AG08395 (cell line): ENCODE measurements at places on chromosomes 12 and 14.

GRCh38 chr14:100422556-100423316 lies 99.6 kb downstream of the SLC25A47 start:
- DNase-seq: peak; percentile 51

DNA sequence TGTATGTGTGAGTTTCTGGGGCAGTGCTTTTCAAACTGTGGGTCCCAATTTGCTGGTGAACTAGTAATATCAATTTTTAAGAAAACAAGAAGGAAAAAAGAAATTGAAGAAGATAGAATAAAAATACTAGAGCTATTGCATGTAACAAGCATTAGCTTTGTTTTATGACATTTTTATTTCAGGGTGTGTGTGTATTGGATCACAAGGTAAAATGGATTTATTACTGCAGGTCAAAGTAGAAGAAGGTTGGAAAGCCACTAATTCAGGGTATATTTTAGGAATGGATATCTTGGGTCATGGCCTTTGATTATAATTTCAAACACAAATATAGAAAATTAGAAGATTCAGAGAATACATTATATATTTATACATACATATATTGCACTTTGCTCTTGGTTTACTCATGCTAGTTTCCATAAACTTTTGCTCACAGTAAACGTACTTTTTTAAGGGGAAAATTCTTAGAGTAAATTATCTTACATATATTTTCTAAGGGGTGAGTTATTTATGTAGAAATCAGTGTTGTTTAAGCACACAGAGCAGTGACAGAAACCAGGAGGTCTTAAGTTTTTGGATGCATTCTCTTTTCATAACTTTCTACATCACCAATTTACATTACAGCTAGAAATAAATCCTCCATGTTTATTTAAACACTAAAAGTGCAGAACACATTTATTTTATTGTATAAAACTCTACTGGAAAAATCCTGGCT lies 34.5 kb upstream of the PPM1A start:
- DNase-seq: no peak

- DNase-seq: no peak
These were observed 5.0 kb downstream of the CREBL2 start for GRCh38 chr12:12616512-12617310.

DNA sequence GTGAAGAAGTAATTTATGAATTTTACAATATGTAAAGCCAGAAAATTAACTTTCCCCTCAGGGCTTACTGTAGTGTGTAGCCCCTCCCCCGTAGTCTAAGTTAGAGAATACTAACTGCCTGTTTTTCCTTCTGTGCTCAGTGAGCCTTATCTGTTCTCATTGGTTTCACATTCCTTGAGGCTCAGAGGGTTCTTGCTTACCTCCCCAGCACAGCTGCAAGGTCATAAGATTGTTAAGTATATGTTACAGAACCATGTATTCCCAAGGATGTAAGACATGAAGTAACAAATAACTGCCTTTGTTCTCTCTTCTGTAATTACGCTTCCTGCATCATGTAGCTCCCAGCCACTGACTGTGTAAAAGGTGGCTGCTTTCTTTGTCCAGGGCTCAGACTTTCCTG lies 1351.1 kb downstream of the TMEM121 start:
- DNase-seq: no peak

DNA sequence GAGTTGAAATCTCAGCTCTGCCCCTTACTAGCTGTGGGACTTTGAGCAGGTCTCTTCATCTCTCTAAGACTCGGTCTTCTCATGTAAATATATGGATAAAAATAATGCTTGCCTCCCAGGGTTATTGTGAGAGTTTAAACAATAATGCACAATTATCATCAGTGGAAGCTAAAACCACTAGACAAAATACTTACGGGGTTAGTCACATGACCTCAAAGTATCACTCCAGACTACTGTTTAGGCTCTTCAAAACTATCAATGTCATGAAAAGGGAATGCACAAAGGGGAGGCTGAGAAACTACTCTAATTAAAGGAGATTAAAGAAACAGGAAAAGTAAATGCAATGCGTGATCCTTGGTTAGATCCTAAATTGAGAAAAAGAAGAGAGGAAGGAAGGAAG lies 24.5 kb upstream of the TSPAN11 start:
- DNase-seq: no peak

GRCh38 chr14:77436042-77436441 lies 12.7 kb upstream of the NOXRED1 start:
- DNase-seq: no peak

DNA sequence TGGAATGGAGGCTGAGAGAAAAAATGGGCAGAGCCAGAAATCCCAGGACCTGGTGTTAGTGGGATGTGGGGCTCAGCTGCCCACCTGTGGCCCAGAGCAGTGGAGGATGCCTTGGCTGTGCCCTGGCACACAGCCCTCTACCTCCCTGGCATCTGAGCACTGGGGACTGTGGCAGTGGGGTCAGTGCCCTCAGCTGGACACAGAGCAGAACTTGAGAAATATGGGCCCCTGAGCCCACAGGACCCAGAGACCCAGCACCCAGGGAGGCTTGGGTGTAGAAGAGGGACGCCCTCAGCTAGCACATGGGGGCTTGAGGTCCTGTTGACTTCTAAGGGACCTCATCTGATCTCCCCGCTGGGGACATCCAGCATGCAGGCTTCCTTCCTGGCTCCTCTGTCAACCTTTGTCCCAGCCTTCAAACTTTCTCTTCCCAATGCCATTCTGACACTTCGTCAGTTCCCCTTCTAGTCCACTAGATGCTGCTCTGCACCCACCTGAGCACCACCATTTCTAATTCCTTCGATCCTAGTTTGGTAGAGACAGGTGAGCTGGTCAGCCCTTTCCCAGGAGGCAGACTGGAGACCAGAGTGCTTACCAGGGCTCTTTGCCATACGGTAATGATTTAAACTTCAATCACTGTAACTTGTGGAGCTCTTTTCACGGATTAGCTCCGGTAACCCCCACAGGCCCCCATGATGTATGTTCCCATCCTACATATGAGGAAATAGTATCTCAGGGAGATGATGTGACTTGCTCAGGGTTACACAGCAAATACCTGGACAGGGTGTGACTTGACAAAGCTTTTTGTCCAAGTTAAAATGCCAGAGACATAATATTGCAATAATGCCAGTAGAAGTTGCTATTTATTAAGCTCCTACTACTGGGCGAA lies 143.7 kb downstream of the ASCL4 start:
- peak; percentile 19 for DNase-seq

DNA sequence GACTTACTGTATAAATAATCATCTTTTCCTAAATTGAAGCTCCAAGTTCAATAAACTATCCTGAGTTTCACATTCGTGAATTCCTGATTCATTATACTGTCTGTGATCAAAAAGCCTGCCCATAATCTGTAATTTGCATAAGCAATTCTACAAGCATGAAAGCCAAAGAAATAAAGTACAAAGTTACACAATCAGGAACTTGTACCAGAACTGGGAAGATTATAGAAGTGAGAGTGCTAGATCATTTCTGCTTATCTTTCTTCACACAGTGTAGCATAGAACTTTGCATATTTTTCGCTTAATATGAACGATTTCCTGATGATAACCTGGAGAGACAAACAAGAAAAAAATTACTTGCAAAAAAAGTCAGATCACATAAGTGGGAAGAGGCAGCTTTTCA lies 308.2 kb downstream of the C12orf50 start:
- no peak for DNase-seq

- DNase-seq: no peak
These were observed 16.4 kb downstream of the NAV3 start for GRCh38 chr12:77847060-77847541.

DNA sequence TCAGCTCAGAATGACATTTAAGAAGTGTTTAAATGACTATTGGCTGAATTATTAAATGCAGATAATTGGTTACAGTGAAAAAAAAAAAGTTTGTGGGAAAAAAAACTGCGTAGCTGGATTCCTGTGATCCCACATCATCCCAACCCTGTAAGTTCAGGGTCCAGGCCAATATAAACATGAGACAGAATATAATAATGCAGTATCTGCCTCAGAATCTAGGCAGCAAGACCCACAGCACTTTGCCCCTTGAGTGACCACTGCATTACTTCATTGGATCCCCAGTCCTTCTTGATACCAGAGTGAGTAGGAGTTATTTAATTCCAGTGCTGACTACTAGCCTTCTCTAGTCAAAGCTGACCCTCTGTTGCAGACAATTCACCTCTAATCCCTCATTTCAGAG lies 272.6 kb downstream of the CCER1 start:
- DNase-seq: peak; percentile 38

GRCh38 chr14:105918496-105919262 lies 392.3 kb downstream of the TMEM121 start:
- no peak for DNase-seq

- no peak for DNase-seq
These were observed 138.2 kb downstream of the NUAK1 start for GRCh38 chr12:106000382-106001104.

DNA sequence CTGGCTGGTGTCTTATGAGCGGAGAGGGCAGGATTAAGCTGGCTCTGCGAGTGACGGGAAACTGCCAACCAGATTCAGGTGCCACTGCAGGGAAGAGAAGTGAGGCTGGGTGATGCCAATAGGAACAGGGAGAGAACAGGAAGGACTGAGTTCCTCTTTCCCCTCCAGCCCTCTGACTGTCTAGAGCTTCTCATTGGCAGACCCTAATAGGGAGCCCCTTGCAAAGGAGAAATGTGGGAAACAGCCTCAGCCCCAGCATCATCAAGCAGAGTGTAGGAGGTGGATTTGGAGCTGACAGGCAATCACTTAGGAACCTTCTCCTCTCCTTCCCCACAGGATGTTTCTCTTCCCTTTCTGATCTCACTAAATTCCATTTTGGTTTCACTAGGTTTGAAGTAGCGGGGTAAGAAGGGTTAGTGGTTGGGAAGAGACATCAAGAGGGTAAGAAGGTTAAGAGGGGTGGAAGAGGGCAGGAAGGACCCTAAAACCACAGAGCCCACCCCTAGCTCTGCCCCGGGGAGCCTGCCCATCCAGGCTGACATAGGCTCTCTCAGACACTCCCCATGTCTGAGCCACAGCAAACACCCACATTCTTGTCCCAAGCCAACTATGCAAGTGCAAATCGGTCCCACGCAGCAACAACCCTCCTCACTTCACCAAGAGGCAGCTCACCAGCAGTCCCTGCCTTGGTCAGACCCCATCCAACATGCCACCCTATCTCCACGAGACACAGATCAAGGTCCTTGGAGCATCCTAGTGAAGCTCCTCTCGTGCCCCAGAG lies 111.1 kb downstream of the STAB2 start:
- no peak for DNase-seq

GRCh38 chr14:79421811-79422210 lies 789.5 kb downstream of the DIO2 start:
- no peak for DNase-seq

DNA sequence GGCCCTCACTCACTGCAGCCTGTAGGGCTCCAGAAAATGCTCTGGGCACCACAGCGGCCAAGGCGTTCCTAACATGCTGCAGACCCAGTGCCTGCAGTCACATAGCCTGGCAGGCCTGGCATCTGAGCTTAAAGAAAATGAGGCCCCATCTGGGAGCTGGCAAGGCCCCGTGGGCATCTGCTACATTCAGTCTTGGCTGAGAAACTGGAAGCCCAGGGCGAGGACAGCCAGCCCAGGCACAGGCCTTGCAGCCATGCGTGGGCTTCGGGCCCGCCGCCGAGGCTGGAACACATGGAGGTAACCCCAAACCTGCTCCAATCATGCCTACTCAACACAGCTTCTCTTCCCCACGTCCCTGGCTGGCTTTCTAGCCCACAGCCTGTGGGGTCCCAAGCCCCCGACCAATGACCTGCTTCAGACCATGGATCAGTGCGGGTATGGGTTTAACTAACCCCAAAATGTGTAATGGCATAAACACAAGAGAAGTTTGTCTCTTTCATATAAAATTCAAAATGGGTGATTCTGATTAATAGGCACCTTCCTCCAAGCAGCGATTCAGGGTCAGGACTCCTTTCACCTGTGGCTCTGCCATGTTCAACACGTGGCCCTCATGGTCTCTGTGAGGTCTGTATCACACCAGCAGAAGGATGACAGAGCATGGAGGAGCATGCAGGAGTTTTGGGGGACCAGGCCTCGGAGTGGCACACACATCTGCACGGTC lies 6.4 kb downstream of the NGB start:
- DNase-seq: no peak

DNA sequence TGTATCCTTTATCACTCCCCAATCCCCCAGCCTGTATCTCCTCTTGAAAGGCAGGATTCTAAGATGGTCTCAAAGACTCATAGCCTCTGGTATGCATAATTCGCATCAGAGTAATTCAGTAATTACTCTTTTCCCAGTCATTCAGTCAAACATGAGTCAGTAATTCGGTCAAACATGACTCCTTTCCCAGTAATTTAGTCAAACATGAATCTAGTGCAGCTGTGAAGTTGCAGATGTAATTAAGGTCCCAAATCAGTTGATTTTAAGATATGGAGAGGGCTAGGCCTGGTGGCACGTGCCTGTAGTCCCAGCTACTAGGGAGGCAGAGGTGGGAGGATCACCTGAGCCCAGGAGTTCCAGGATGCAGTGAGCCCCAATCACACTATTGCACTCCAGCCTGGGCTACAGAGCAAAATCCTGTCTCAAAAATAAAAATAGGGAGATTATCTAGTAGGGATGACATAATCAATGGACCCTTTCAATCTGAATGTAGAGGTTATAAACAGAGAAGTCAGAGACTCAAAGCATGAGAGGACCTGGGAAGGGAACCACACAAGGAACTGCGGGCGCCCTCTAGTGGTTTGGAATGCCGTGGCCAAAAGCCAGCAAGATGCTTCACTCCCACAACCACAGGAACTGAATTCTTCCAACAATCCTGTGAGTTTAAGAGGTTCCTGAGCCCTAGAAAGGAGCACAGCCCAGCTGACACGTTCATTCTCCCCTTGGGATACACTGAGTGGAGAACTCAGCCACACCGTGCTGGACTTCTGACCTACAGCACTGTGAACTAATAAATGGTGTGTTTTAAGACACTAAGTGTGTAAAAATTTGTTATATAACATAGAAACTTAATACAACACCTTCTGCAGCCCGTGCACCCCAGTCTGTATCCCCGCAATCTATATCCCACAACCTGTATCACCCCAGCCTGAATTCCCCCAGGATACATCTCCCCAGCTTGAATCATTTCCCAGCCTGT lies 14.3 kb upstream of the ARMH4 start:
- peak; percentile 74 for DNase-seq
